NCI-H526 treated with DMSO at 0.1 percent for 48 hours (cell line): ENCODE measurements at places on chromosomes 6 and 20.

DNA sequence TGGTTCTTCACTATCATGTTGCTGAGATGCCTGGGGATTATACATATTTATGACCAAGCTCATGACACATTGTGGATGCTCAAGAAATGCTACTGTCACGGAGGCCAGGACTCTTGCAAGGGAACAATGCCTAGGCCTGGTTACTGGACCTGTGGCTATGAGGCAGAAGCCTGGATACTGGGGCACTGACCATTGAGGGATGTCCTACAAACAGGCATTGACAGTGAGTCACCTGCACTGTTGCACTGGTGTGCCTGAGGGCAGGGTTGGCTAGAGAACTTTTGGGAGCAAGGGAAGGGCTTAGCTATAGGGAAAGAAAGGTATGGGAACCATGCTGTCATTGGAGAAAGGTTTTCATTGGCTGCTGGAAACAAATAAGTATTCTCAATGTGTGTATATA is 313.1 kb upstream of the SUPT3H start:
- no peak for DNase-seq

GRCh38 chr6:63943826-63944225 is 308.2 kb downstream of the PHF3 start:
- no peak for DNase-seq

DNA sequence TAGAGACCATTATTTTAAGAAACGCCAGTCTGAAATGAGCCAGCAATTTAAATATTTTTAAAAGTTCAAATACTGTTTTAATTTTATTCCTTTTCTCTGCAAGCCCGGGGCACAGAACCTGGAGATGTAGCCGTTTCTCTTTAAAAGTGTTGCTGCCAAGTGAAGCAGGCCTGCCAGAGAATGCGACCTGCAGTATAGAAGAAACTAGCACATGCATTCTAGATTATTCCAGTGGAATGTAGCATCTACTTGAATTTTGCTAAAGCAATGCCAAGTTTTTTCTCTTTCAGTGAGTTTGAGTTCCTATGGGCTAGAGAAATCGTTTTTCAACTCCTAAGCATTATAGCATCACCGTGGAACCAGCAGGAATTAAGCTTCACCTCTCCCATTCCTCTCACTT is 101.3 kb downstream of the QRSL1 start:
- DNase-seq, result no peak

GRCh38 chr20:32190616-32191415 is 16.7 kb downstream of the PLAGL2 start:
- peak; percentile 64 for DNase-seq

GRCh38 chr6:151172751-151173150 is 67.0 kb upstream of the AKAP12 start:
- DNase-seq, result no peak
